Anterior cingulate cortex (tissue), 58 donors: ENCODE measurements at places on chromosomes 3 and 15.

DNA sequence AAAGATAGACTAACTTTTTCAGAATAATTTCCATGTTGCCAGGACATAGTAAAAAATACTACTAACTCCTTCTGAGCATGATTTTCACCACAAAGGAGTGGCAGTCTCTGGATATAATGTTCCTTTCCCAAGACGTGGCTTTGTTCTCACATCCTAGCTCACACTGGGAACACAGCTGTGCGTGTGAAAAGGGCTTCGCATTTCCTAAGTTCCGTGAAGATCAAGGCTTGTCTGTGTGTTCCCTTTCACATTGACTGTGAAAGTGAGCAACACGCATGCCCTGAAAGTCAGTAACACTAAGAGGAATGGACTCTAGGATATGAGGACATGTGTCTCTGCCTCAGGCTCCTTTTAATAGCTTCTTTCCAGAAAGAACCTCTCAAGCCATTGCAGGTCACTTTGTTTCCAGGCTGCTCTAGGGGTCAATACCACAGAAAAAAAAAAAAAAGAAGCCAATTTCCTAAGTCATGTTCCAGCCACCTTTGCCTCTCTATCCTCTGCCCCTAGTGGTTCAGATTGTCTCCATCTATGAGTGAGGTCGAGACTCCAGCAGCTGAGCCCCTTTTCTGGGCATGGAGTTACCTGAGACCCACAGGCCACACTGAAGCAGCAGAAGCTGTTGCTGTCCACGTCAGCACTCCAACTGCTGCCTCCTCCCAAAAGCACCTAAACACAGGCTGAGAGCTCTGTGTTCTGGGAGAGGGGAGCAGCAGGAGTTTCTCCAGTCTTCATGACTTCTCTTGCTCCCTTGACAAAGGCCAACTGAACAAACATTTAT, 355.9 kb downstream of the RSL24D1 start:
- DNase-seq, result no peak

DNA sequence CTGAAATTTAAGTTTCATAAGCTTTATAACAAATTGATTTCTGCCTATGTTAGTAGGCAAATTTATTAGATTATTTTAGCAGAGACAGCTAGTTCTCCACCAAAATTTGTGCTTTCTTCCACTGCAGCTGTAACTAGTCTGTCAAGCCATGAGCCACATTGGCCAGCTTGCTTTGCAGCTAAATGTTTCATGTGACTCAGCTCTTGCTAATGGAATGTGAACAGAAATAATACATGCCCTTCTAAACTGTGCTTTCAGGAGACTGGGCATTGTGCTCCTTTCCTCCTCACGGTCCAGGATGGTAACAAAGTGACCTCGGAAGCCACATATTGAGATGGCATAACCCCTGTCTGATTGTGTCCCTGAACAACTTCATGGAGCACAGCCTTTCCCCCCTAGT, 51.3 kb upstream of the KPNA4 start:
- DNase-seq, result no peak

DNA sequence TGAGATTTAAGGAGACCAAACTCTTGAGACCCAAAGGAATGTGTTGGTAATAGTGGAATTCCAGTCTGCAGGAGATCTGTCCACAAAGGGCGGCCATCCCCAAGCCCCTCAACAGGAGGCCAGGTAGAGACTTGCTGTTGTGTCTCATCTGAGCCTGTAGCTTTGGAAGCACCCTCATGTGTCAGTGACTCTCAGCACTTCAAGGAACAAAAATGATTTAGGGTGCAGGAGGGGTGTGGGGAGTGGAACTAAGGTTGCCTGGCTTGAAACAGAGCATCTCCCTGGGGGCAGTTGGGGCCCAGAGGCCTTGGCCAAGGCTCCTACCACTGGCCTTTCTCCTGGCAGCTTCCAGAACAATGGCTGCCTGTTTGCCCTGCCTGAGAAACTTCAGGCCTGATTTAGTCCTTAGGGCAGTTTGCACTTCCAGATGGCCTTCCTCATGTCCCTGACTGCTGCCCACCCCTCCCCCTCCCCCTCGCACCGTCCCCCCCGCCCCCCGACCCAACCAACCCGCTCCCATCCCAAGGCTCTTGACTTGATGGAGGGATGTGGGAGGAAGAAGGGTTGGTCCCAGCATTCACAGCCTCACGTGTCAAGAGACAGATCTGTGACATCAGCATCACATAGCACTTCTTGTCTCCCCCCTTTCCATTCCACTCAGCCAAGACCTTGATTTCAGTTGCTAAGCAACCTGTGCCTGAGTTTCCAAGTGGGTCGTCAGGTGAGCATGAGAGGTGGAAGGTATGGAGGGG, 77.1 kb downstream of the CORO2B start:
- no peak for DNase-seq

GRCh38 chr3:122301063-122301462, 24.0 kb upstream of the CSTA start:
- DNase-seq, result no peak

GRCh38 chr15:74318376-74319137, 48.9 kb downstream of the CYP11A1 start:
- DNase-seq, result no peak

DNA sequence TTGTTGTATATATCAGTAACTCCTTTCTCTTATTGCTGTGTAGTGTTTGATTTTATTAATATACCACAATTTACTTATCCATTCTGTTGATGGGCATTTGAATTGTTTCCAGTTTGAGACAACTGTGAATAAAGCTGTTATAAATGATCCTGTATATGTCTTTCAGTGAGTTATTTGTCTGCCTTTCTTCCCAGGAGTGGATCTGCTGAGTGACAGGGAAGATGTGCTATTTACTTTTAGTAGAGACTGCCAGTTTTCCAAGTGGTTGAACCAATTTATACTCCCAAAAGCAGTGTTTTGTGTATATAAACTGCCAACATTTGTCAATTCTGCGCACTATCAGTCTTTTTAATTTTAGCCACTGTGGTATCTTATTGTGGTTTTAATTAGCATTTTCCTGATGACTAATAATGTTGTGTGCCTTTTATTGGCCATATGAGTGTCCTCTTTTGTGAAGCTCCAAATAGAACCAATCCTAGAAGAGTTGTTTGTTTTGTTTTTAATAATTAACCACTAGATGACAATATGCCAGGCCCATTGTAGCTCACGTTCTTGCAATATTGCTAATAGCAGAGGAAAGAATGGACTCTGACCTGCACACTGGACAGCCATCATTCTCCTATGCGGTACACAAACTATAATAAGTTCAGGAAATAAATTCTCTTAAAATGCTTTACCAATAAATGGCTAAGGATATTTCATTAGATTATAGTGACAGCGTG, 25.3 kb downstream of the TRANK1 start:
- no peak for DNase-seq

GRCh38 chr15:101449471-101450402, 39.8 kb downstream of the PCSK6 start:
- DNase-seq, result no peak

- no peak for DNase-seq
Measured at GRCh38 chr3:153614140-153614539, 452.1 kb downstream of the RAP2B start.

GRCh38 chr15:63288342-63288741, 10.9 kb downstream of the APH1B start:
- no peak for DNase-seq

GRCh38 chr3:171088964-171089754, 62.6 kb upstream of the SLC2A2 start:
- DNase-seq, result no peak

- DNase-seq, result no peak
Measured at GRCh38 chr15:101672298-101672697, 20.1 kb upstream of the TM2D3 start.

- DNase-seq, result no peak
Measured at GRCh38 chr3:134899786-134900185, 104.7 kb downstream of the EPHB1 start.

DNA sequence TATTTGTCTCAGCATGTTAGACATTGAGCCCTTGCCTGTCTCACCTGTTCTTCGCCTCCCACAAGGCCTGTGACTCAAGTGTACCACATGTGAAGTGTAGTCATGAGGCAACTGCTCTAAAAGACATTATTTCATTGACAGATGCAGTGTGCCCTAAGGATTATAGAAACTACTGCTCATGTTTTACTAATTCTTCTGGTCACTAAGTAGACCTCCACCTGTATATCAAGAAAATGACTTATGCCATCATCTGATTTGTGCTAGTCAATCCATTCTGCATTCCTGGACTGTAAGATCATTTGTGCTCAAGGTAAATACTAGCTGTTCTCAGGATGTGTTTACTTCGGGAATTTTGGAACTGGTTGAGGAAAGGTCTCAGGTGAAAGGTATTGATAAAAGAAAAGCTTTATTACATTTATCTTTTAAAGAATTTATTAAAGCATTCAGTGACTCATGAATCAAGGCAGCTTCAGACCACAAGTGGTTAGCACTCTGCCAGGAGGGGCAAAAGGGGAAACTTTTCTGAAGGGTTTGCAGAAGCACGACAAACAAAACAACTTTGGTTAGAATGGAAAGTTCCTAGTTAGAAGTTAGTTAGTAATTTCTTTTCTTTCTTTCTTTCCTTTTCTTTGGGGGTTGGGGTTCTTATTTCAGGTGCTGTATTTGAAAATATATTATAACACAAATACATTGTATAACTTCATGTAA, 465.3 kb upstream of the CBLB start:
- DNase-seq, result no peak

DNA sequence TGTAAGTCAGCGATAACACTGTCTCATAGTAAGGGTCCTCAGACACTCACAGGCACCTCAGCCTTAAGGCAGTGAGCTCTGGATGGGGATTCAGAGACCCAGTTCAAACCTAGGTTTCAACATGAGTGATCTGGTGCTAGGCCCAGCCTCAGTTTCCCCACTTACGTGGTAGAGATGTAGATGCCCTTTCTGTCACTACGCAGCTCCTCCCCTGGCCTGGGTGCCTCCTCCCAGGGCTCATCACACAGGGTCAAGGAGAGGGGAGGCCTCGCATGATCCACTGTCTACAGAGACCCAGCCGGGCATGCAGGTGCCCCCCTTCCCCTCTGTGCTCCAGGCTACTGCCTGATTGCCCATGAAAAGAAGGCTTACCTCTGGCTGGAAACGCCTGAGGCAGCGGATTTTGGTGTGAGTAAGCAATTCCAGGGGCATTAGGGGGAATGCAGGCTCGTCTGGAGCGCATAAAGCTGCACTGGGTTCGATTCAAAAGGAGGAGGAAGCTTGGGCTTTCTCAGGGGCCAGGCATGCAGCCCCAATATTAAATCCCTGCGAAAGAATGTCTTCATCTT, 69.8 kb upstream of the ANKRD34C start:
- no peak for DNase-seq
